Left renal cortex interstitium (tissue), 4 donors: ENCODE measurements at places on chromosomes 1 and 21. TPM values are rescaled to one million over a fixed set of nuclear protein-coding genes. Genes with fewer than 3 reads are reported as not detected.

DNA sequence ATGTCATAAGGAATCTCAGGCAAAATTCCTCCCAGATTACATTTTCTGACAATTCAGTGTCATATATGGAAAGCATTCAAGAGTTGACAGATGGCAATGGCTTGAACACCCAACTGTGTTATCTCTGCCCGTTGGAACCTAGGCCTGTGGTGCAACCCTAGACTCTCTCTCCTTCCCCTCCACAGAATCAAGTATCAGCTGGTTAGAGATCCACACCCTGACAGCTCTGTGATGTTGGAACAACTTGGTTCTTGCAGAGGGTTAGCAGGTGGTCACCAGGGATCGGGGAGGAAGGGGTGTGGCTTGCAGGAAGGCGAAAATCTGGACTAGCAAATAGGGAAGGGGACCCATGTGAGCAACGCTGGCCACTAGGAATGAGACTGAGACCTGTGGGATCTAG is 26.3 kb downstream of the PCSK9 start:
- DNase-seq, result no peak

- DNase-seq, result no peak
These were observed 52.7 kb downstream of the SLC9A1 start for GRCh38 chr1:27102134-27102706.

- DNase-seq, result no peak
These were observed 2.1 kb downstream of the TTC22 start for GRCh38 chr1:54798769-54799641.

- DNase-seq, result no peak
These were observed 6.3 kb downstream of the FHL3 start for GRCh38 chr1:37998913-37999429.

- DNase-seq, result no peak
These were observed 69.5 kb downstream of the TMPRSS15 start for GRCh38 chr21:18334066-18334465.

DNA sequence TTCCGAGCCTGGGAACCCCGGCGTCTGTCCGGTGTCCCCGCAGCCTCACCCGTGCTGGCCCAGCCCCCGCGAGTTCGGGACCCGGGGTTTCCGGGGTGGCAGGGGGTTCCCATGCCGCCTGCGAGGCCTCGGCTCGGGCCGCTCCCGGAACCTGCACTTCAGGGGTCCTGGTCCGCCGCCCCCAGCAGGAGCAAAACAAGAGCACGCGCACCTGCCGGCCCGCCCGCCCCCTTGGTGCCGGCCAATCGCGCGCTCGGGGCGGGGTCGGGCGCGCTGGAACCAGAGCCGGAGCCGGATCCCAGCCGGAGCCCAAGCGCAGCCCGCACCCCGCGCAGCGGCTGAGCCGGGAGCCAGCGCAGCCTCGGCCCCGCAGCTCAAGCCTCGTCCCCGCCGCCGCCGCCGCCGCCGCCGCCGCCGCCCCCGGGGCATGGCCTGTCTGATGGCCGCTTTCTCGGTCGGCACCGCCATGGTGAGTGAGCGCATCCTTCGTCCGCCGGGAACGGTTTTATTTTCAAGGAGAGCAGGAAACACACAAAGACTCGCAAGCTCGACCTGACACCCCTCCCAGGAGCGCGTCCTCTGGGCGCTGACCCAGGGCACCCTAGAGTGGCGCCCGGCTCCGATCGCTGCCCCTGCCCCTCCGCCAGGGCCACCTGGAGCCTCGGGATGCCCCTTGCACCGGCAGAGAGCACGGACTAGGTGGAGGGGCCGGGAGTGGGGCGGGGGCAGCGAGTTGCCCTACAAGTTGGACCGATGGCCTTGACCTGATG is at the start of gene ABCG1:
TSS of gene ABCG1 (plus strand) at position 305 of the 770 bp plus-strand sequence. CDS start at position 428, 123 bp downstream.
- DNase-seq, result no peak

DNA sequence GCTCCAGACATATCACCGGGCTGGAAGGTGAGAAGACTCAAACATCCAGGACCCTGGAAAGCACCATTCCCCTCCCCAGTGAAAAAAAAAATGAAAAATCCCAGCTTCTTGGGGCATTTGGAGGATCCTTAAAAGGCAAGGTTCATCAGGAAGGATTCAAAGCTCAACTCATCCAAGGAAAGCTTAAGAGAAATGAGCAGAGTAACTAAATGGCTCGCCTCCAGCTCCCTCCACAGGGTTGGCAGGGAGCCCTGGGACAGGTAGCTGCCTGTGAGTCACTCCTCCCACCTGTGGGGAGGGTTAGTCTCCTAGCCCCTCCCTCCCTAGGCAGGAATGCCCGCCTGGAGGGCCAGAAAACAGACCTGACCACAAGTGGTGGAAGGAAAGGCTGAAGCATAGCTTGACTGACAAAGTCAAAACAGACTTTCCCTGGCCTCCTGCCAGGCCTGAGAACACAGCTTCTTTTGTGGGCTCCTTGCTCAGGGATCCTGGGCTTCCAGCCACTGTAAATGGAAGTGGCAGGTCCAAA is 712 bp upstream of the LAMB3 start:
- no peak for DNase-seq

- DNase-seq, result no peak
These were observed 34.0 kb upstream of the BCAR3 start for GRCh38 chr1:93715529-93716126.

DNA sequence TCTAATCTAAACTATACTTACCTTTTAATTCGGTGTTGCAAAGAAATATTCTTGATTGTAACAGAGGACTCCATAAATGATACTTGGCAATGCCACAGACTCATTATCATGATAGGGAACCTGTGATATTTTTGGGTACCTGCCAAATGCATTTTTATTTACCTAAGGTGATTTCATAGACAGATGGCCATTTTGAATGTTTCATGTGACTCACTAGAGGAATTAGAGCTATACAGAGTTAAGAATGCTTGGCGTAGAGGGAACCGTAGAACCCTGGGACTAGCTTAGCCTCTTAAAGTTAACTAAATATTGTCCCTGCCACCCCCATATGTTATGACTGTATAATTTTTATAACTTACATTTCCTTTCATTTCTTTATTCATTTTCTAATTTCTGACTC is 136.1 kb downstream of the DISP1 start:
- no peak for DNase-seq

DNA sequence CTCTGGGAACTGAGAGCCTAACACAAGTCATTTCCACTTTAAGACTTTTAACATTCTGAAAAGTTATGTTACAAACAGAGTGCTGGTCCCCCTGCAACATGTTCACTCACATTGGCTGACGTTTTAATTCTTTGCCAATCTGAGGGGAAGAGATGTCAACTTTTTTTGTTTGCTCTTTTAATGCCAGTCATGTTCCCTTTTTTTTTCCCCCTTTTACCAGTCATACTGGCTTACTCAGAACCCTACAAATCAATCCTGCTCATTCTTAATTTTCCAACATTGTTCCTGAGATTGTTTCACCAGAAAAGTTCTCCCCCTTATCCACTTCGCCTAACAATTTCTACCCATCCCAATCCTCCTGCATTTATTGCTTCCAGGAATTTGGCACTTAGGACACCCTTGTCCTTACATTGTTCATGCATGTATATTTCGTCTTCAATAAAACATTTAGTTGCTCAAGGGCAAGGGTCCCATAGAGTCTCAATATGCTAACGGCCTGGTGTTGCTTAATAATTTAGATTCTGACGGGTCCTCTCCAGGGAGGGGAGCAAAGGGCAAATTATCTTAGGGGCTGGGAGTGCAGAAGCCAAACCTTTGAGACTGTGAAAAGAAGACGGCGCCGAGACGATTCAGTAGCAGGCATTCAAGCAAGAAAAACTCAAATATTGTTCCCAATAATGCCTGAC is 624 bp upstream of the CR1L start:
- no peak for DNase-seq

DNA sequence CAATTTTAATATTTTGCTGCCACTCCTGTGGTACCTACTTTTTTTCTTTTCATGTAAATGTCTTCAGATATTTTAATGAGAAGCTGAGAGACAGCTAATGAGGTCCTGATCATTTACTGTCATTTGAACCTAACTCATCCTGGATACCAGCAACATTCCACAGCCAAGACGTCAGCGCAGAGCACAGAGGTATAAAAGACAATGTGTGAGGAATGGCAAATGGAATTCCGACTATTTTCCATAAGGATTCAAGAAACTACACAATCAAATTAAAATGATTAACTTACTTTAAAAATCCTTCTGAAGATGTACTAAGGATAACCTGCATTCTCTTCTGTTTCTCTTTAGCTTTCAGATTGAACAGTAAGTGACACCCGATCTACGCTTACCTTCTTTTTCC is 38.8 kb downstream of the HEATR1 start:
- no peak for DNase-seq

DNA sequence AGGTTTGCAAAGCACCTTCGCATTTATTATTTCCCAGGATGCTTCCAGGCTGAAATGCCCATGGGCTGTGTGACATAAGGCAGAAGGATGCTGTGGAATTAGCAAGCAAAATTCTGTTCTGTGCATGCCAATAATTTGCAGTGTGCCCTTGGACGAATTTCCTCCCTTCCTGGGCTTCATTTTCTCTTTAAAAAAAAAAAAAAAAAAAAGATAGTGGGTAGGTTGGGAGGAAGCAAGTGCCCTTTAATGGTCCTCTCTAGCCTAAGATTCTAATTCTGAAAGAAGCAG is 2.5 kb upstream of the ID3 start:
- no peak for DNase-seq

DNA sequence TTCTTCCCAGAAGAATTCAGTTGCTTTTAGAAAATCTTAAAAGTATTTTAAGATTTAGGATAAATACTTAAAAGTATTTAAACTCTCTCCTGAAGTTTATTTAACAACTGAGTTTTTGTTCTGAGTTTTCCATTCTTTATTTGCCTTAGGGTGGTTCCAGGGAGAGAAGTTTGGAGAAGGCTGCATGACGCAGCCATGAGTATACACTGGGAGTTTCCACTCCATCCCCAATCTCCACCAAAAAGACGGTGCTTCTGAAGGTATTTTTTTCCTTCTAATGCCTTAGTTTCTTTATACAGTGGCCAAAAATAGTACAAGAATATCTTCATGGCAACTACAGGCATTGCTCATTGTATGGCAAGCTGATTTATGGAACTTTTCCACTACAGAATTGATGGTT is 122.7 kb downstream of the ST6GALNAC5 start:
- no peak for DNase-seq

CYP4X1 gene
- polyA plus RNA-seq, result 8.4 TPM

F11R gene
- polyA plus RNA-seq, result 76.1 TPM

PLCH2 gene
- polyA plus RNA-seq, result 1.2 TPM

F5 gene
- 1.9 TPM for polyA plus RNA-seq

TMEM125 gene
- 12.5 TPM for polyA plus RNA-seq

GBP5 gene
- polyA plus RNA-seq, result 0.68 TPM
